ENCODE measurements at places on chromosomes 12 and 14.

DNA sequence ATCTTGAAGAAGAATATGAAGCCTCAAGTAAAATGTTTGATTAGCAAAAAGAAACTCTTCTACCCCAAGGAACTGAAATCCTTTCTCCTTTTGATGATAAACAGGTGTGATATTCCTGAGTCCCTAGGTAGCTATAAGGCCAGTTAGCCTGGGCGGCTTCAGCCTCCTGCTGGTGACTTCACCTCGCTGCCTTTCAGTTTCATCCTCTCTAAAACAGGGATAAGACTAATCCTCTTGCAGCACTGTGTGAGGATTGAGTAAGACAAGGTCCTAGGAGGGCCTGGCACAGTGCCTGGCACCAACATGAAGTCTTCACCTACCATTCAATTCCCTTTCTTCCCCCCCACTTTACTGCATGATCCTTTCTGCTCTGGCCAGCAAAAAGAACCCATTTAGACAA is 42.1 kb downstream of the CIT start:
- DNase-seq, result no peak

GRCh38 chr14:99320105-99320572 is 48.1 kb upstream of the BCL11B start:
- DNase-seq, result peak; percentile 75

DNA sequence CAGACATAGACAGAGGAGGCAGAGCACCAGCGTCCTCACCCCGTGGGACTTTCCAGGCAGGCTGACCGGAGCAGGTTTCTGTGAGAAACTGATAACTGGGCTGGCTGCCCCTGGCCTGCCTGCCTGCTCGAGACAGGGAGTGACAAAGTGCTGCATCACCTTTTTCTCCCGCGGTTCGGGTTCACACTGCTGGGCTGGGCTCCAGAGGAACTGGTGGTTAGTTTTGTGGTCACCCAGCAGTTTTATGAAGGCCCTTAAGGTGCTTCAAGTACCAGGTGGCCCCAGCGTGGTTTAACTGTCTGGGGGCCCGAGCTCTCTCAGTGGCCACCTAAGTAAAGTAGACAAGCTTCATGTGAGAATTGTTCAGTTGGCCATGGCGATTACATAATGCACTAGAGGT is 1073.6 kb downstream of the BCL11B start:
- DNase-seq, result peak; percentile 46

DNA sequence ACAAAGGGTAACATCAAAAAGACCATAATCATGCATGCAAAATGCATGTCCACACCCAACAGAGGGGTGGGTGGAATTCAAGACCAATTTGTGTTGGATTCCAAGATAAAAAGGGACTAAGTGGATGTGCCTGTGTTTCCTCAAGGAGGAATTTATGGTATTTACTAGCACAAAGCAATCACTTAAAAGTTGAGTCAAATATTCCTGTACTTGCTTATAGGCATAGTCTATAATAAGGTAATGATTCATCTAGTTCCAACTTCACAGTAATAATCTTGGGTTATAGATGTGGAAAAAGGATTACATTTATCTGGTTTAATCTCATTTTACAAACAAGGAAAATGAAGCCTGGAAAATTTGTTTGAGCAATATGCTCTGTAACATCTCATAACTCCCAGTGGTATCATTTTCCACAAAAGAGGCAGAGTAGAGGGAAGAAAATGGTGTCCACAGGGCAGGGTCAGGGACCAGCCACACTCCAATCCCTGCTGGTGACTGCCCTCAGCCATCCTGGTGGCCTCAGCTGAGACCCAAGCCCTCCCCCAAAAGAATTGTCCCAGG is 80.8 kb upstream of the REP15 start:
- DNase-seq, result no peak

GRCh38 chr12:11943919-11944700 is 126.6 kb upstream of the BCL2L14 start:
- DNase-seq, result no peak

DNA sequence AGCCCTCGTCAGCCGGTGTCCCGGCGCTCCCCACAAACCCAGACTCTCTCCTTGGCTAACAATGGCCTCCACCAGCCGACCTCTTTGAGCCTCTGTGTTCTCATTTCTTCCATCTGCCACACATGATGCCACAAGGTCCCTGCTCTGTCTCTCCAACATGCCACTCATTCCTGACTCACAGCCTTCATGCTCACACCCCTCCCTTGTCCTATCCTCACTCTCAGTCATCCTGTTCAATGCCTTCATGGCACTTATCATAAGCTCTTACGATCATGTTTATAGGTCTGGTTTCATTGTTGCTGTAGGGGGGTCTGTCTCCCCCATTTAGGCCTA is 9.6 kb upstream of the SERPINA11 start:
- DNase-seq, result no peak

- no peak for DNase-seq
Observed at GRCh38 chr12:70919597-70920035, 922 bp downstream of the PTPRR start.

DNA sequence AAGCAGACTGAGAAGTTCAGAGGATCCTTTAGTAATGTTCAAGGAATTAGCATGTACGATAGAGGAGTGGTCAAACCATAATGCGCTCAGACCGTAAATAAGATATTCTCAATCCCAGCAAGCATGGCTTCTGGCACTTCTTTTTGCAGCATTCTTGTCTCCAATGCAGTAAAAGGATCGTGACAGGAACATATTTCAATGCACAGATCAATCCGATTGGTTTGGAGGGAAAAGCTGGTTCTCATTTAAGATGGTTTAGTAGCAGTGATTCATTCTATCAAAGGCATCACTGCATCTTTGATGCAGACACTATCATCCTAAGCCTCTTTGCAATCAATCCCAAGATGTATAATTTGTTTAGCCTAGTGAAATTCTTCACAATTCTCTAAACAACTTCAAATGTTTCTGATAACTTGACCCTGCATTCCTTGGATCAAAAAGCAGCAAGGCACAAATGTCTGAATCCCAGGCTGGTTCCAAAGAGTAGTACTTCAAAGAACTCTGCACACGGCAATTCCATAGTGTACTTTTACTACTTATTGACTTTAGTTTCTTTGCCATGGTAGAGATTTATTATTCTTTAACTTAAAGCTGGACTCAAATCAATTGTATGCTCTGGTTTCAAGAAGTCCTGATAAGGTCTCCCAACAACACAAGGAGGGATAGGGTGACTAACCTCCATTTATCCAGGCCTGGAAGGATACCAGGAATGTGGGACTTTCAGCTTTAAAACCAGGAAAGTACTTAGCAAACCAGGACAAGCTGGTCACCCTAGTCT is 96.8 kb upstream of the MDM1 start:
- no peak for DNase-seq

- DNase-seq, result no peak
Observed at GRCh38 chr12:34335819-34336262, 313.5 kb downstream of the ALG10 start.

DNA sequence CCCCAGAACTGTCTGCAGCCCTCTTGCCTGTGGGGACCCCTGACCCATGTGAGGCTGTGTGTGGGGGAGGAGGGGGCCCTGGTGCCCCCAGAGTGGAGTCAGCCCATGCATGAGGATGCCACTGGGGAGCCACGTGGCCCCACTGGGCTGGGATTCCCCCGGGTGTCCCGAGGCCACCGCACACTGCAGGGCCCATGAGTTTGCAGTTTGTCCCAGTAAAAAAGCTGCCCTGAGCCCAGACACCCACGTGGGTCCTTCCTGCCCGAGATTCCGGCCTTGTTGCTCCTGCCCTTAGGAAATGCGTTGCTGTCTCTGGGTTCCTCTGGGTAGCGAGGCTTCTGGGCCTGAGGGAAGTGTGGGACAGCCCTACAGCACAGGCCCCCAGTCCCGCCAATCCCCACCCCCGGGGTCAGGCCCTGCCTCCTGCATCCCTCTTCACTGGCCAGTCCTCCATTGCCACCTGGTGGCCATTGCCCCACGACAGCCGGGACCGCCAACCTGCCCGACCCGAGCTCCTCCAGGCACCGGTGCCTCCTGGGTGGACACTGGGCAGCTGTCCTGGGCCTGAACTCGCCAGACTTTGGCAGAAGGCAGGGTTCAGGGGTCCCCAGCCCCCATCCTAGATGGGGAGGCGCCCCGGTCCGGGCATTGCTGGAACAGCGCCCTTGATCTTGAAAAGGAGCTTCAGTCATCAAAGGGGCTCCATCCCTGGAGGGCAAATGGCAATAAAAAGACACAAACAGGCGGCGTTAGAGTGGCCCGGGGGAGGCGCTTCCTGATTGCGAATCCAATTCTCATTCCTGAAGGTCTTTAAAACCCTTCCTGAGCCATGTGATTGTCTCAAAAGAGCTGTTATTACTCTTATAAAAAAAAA is 15.6 kb upstream of the C14orf180 start:
- peak; percentile 43 for DNase-seq

All from effector memory CD8-positive, alpha-beta T cell (primary cell).